M059J (cell line): ENCODE measurements at places on chromosomes 7 and 10.
A peak's percentile ranks its signal among the peaks of the same experiment; 100 is the strongest.

DNA sequence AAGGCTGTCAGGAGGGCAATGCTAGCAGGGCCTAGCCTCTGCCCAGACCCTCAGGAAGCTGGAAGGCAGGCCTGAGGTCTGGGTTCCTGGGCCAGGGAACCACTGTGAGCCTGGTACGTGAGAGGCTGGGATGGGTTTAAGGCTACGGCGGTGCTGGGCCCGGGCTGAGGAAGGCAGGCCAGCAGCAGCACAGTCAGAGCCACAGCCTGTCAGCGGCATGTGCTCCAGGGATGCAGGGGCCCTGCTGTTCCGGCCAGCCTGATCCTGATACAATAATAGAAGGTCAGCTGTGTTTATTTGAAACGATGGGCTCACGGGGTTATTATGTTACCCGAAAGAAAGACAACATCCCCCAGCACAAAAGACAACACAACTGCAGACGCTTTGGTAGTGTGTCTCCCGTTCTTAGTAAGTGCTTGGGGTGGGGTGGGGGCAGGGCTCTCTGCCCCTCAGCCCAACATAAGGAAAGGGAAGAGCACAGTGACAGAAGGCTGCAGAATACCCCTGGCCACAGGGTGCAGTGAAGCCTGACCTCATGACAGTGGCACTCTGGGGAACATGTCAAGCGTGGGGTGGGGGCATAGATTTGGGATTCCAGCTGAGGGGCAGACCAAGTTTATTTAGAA, 95.0 kb downstream of the COL13A1 start:
- DNase-seq, result no peak

GRCh38 chr7:38294926-38295325, 21.5 kb upstream of the TARP start:
- no peak for DNase-seq

DNA sequence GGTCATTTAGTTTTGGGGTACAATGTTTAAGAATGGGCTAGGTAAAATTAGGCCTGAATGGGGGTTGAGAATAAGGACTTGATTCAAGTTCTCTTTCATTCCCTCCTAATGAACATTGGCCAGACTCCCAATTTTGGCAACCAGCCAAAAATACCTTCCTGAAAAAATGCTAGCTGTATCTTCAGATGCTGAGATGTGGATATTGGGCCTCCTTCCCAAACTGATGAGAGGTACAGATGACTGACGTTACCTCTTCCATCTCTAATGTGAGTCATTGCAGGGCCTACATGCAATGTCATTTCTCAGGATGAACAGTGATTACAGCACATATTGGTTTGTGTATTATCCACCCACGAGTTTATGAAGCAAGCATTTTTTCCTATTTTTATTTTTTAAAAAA, 151.6 kb downstream of the SND1 start:
- DNase-seq, result peak; percentile 17

DNA sequence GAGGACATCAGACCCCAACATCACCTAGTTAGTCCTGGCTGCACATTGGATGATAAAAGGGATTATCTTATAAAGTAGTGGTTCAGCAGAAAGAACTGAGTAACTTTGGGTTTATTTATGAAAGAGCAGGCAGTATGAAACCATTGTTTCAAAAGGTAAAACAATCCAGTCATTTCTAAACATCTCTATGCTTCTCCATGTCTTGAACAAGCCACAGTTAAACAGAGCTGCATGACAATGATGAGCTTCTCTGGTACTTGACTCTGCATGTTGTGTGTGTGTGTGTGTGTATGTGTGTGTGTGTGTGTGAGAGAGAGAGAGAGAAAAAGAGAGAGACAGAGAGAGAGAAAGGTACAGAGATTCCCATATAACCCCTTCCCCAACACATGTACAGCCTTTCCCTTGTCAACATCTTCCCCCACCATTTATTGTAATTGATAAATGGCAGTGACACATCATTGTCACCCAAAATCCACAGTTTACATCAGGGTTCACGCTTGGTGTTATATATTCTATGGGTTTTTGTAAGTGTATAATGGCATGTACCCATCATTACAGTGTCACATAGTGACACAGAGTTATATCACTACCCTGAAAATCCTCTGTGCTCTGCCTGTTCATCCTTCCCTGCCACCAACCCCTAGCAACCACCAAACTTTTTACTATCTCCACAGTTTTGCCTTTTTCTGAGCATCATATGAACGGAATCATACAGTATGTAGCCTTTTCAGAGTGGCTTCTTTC, 32.8 kb upstream of the SLC18A3 start:
- no peak for DNase-seq

GRCh38 chr7:23012908-23013714, 819 bp downstream of the HYCC1 start:
- peak; percentile 55 for DNase-seq

DNA sequence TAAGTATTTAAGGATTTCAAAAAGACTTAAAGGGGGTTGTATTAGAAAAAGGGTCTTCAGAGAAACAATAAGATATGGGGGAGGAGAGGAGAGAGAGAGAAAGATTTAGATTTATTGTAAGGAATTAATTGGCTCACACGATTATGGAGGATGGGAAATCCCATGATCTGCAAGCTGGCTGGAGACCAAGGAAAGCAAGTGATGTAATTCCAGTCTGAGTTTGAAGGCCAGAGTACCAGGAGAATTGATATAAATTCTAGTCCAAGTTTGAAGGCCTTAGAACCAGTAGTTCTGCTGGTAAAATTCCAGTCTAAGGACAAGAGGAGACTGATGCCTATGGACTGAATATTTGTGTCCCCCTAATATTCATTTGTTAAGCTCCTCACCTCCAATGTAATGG, 20.6 kb upstream of the SLC13A1 start:
- DNase-seq, result no peak

DNA sequence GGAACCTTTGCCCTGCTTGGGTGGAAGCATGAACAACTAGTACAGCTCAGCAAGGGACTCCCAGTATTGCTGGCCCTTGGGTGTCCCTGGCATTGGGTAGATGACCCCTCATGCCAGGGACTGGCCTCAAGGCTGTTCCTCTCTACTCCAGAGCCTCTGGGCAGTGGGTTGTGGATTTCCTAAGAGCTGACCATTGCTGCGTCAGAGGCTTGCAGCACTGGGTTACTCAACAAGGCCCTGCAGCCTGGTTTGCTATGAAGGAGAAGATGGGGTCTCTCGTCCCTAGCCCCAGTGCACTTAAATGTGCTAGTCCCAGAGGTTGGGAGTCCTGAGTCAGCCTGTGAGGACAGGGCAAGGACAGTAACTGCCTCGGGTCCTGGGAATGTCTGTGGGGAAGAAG, 2.5 kb downstream of the VSIR start:
- DNase-seq, result peak; percentile 24

GRCh38 chr10:128115356-128115755, 10.9 kb downstream of the MKI67 start:
- no peak for DNase-seq

DNA sequence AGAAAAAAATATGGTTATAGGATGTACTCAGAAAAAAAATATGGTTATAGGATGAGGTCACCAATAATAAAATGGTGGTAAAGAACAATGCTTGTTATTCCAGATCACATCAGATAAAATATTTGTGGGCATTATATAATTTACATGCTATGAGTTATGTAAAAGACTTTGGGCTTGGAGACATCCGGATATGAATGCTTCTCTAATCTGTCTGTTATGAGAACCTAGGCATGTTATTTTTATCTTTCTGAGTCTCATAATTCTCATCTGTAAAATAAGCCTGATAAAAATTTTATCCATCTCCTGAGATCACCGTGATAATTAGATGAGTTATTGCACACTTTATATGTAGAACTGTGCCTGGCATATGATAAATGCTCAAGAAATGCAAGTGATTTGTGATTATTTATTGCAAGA, 37.8 kb downstream of the DKK1 start:
- peak; percentile 43 for DNase-seq

GRCh38 chr7:7524121-7524520, 11.6 kb downstream of the COL28A1 start:
- no peak for DNase-seq

- DNase-seq, result no peak
These were observed 382.3 kb upstream of the MTPN start for GRCh38 chr7:136359333-136359903.
